Epithelial cell of proximal tubule (primary cell): ENCODE measurements at places on chromosomes 2 and 18.

DNA sequence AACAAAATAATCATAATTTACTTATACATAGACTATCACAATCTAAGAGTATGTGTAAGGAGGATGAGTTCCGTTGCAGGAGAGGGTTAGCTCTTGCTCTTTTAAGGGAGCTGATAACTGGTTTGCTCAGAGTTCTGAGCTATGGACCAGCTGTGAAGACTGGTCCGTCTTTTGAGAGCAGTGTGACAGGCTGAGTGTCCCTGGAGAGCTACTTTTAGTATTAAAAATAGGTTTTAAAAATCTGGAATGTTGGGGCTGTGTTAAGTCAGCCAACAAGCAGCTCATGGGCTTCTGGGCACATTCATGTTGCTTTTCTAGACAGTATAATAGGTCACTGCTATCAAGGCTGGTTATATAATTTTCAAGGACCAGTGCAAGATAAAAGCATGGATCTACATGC, 41.5 kb upstream of the TMEM131 start:
- DNase-seq: no peak

- DNase-seq: no peak
Measured at GRCh38 chr2:44001716-44002115, 5.9 kb upstream of the LRPPRC start.

DNA sequence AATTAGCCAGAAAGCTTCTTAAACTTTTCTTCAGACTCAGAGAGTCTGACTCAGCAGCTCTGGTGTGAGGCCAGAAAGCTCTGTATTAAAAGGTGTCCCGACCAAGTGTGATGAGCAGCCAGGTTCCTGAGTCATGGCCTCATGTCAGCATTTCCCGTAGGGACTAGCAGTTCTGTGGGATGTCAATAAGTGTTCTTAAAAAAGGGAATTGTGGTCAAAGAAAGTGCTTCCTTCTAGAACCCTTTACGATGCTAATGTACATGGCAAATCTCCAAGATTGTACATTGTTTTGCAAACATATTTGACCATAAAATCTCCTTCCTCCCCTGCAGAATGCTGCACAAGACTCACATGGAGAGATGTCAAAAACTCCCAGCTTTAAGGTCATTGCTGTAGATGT, 80.1 kb downstream of the PLA2R1 start:
- DNase-seq: peak; percentile 53

DNA sequence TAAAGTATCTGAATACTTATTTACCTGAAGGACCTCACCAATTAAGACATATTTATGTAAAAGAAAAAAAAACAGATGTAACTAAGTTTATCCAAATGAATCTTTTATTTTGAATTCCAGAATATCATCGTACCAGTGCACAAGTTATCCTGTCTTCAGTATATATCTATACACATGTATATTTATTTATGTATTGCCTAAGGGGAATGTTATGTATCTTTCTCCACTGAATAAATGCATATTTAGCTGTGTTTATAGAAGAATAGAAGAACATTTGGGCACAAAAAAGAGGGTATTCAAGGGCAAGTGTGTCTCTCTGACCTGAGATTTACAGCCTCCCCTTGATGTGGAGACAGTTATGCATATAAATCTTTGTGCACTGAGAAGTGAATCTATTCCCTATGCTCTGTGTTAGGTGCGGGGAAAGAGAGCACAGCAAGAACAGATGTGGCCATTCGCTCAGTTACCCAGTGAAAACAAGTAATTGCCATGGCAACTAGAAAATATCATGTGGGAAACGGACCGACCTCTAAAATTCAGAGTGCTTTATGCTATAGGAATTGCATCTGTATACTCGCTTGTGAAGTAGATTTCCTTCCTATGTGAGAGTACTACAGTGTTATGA, 39.5 kb upstream of the ASXL3 start:
- DNase-seq: no peak

- no peak for DNase-seq
Measured at GRCh38 chr2:231397928-231398294, 2.4 kb downstream of the B3GNT7 start.

GRCh38 chr2:4130651-4131050, 427.3 kb downstream of the DCDC2C start:
- no peak for DNase-seq

- DNase-seq: no peak
Measured at GRCh38 chr2:127080938-127081755, 25.8 kb downstream of the BIN1 start.

DNA sequence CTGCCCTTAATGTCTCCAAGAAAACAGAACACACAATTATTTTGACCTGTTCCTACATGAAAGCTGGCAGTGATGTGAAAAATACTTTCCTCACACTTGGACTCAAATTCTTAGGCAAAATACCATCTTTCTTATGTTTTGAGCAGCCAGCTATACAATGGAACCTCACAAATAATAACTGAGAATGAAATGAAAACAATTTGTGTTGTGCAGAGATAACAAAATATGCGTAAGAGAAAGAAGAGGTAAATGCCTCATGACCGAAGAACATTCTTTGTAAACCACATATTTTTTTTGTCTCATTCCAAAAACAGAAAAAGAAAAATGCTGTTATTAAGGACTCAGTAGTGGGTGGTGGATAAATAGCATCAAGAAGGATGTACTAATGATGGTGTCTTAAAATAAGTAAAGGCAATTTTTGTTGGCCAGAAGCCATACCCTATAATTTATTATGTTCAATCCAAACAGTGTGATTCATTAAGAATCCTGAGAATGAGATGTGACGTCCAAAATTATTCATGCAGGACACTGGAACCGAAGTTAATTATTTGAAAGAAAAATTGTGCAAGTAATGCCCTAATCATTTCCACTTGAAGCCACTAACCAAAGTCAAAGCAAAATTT, 193.0 kb upstream of the NETO1 start:
- DNase-seq: peak; percentile 87
